ENCODE measurements at places on chromosomes 5 and 9.

DNA sequence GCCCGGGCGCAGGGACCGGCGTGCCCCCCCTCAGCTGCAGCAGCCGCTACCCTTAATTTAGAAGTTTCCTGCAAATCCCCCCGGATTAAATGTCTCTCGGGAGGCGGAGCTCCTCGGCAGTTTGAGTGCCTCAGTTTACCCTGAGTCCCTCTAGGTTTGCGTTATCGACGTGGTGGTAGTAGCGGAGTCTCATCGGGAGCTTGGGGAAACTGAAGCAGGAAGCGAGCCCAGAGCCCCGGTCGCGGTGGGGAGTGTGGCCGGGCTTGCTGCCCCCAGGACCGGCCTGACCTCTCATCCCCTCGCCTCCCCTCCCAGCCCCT, 529 bp upstream of the TPM2 start:
- no peak for DNase-seq

GRCh38 chr5:20680718-20681302, 692.8 kb upstream of the CDH18 start:
- DNase-seq = no peak

GRCh38 chr5:178398901-178399700, 166.5 kb upstream of the PHYKPL start:
- DNase-seq = peak; percentile 37

- DNase-seq = peak; percentile 26
These were observed 26.0 kb downstream of the GABRP start for GRCh38 chr5:170809551-170809950.

DNA sequence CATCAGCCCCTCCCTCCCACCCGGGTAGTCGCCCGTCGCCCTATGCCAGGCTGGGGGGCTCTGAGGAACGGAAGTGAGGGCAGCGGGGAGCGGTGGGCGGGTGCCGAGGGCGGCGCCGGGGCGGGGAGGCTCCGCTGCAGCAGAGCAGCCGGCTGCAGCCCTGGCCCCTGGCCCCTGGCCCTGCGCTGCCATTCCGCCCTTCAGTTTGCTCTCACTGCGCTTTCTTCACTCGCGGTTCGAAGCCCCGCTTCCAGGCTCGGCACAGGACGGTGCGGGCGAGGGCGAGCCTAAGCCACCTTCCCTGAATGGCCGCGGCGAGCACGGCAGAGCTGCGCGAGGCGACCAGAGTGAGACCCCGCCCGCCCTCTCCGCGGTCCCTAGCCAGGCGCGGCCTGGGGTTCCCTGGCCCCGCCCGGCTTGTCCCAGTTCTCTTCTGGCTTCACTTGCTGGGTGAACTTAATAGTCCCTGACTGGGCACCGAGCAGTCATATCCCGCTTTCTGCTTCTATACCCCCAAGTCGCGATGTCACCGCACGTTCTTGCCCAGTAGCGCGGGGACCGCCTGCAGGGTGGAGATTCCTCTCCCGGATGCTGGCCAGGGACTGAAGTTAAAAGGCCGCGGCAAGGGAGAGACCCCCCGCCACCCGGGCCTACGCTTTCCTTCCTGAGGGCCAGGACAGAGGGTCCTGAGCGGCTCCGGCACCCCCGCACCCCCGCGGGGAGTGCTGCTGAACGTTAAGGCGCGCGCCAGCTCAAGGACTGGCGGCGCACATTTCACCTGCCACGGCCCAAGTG, 623 bp upstream of the TRIM36 start:
- no peak for DNase-seq

DNA sequence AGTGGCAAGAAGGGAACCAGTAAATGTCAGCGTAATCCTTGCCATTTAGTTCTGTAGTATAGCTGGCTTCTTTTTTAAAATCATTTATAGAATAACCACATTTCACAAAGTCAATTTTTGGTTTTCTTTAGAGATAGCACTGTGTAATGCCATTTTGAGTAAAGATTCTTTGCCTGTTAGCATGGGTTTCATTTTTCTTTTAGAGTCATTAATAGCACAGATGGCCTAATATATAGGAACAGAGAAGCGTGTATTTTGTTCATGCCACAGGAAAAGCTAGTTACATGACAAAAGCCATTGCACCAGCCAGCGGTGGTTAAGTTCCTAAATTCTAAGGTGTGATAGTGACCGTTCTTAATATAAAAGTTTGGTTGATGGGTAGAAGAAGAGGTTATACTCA, 1363.9 kb downstream of the MAT2B start:
- no peak for DNase-seq

GRCh38 chr5:3601061-3601710, 5.6 kb downstream of the IRX1 start:
- DNase-seq = no peak

DNA sequence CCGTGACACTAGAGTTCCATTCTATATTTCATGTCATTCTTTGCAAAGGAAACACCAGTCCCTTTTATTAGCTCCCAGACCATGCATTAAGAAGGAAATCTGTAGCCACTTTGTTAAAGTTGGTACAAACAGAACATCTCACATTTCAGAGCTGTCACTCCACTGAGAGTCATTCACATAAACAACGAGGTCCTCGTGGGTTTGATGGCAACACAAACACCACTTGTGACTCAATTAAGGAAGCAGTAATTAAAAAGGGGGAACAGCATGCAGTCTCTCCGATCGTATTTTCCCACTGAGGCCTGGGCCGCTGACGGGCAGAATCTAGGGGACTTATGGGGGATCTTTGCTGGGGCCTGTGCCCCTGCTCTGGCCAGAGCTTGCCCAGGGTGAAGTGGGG, 94.2 kb upstream of the ZNF618 start:
- no peak for DNase-seq

Measured in right hindlimb (tissue), 1 donor.